ENCODE measurements at places on chromosomes 6 and 20.

- no peak for DNase-seq
Observed at GRCh38 chr6:100247123-100247522, 217.6 kb downstream of the SIM1 start.

DNA sequence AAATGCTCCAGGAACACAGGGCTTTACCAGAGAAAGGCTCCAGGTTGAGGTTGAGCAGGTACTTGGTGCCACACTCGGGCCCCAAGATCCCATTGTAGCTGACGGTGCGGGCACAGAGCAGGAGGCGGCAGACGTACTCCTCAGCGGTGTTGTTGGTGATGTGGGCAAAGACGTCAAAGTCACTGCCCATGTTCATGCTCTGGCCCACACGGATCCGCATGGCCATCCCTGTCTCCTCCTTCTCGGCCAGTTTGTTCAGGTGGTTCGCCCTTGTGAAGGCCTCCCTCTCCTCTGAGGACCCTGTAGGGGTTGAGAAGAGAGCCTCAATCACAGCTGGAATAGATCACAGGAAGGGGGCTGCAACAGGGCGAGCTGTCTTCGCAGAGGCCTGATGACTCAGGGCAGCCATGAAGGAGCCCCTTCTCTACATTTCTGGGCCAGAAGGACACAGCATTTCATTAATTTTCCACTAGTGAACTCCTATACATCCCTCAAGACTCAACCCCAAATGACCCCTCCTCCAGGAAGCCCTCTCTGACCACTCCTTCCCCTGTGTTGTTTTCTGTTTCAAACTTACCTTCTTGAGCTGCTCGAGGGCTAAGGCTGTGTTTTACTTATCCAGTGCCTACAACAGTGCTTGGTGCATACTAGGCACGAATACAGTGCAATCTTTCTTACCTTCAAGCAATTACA lies 26.8 kb downstream of the TGM2 start:
- DNase-seq: no peak

DNA sequence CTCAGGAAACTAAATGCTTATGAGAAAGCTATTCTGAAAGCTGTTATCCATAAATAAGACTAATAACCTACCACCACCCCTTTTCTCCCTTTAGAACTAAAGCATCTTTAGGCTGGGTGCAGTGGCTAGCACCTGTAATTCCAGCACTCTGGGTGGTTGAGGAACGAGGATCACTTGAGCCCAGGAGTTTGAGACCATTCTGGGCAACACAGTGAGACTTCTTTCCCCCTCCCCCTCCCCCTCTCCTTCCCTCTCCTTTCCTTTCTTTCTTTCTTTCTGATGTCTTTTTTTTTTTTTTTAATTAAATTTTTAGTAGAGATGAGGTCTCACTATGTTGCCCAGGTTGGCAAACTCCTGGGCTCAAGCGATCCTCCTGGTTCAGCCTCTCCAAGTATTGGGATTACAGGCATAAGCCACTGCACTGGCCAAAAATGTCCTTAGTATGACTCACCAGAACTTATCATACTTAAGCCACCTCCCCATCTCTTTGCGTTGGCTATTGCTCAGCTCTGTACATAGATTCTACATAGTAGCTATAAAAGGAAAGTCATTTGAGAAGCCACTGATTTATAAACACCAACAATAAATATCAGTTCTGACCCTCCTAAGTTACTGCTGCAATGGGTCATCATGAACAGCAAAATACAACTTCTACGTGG lies 54.8 kb upstream of the SPDEF start:
- no peak for DNase-seq

DNA sequence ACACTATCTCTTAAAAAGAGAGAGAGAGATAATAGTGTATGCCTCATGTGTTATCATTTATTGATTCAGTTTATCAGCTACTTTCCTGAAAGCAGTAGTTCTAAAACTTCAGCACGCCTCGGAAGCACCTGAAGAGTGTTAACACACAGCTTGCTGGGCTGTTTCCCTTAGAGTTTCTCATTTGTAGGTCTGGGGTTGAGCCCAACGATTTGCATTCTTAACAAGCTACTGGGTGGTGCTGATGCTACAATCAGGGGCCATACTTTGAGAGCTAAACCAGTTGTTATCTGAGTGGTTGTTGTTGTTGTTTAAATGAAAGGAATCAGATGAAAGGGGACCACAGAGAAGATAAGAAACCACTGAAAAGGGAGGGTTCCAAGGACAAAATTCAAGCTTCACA lies 32.6 kb downstream of the SIM1 start:
- no peak for DNase-seq

- no peak for DNase-seq
Observed at GRCh38 chr6:113015249-113015648, 668.1 kb downstream of the RFPL4B start.

DNA sequence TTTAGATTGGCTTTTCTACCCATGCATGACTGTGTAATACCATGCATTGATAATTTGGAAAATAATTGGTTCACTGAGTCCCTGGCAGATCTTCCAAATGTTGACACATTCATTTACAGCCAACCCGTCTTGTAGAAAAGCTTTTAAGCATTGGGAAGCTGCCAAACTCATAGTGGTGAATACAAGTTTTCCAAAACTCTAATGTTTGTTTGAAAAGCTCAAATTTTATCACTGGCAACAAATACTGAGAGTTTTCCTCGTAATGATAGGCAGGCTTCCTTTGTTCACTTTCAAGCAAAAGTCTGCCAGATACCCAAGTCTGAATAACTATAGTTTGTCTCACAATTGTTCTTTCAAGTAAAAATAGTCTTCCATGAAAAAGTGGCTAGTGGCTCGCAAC lies 143.0 kb downstream of the FIG4 start:
- no peak for DNase-seq

Measured in head of caudate nucleus (tissue), 42 donors.